ENCODE measurements at places on chromosomes 2 and 18. TPM values are rescaled to one million over a fixed set of nuclear protein-coding genes. Genes with fewer than 3 reads are reported as not detected.

DNA sequence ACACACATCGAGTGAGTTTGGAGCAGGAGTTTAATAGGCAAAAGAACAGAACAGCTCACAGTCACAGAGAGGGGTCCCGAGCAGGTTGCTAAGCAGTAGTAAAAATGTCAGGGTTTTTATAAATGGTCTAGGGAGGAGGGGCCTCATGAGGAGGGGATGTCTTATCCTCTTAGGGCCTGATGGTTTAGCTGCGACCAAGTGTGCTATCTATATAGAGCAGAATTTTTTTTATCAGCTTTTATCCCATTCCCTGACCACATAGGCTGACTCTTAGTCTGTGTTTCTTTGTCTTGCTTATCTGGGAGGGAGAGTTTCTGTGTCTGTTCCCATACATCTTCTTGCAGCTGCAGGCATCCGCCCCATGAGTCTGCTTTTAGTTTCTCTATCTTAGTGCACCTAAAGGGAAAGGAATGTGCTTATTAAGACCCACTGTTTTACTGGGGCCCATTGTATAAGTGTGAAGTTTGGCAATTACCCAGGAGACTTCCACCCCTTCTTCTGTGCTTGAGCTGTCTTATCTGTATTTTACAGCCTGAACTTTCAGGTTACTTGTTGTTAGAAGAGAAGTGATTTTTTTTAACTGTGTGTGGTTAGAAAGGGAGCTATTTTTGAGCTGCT lies 30.4 kb upstream of the GMCL1 start:
- peak overlapping the region; percentile 10 for H3K4me3 ChIP-seq
- H3K27me3 ChIP-seq, result no peaks in the 10 kb centered on the region
- peak; percentile 94 for DNase-seq
- H3K27ac ChIP-seq, result peak overlapping the region; percentile 93

- H3K27me3 ChIP-seq, result no peaks in the 10 kb centered on the region
- no peaks in the 10 kb centered on the region for H3K4me1 ChIP-seq
- no peak overlapping the region for H3K27ac ChIP-seq
- no peak for DNase-seq
- H3K36me3 ChIP-seq, result peaks cover 15% of the 10 kb centered on the region
These were observed 24.9 kb downstream of the HADHB start for GRCh38 chr2:26269571-26270158.

DNA sequence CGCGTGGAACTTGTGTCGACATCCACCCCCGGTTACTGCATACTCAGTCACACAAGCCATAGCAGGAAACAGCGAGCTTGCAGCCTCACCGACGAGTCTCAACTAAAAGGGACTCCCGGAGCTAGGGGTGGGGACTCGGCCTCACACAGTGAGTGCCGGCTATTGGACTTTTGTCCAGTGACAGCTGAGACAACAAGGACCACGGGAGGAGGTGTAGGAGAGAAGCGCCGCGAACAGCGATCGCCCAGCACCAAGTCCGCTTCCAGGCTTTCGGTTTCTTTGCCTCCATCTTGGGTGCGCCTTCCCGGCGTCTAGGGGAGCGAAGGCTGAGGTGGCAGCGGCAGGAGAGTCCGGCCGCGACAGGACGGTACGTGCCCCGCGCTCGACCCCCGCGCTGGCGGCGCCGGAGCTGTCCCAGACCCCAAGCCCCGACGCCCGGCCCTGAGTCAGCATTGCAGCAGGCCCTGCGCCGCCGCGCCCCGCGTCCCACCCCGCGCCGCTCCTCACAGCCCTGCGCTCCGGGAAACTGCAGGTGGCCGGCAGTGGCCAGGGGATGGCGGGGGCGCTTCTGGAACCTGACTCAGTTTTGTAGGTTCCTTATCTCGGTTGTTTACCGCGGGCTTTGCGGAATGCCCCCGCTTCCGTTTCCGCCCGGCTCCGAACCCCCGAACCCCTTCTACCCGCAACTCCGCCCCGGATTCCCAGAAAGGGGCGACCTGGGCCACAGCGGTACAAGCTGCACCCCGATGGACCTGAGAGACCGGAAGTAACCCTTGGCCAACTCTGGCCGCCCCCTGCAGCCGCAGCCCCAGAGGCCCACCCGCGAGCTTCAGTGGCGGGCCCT lies at the start of gene CFLAR:
TSS of gene CFLAR (plus strand) at position 50 of the 844 bp plus-strand sequence. CDS start 13,702 bp downstream, outside the sequence.
- no peaks in the 10 kb centered on the region for H3K36me3 ChIP-seq
- H3K4me3 ChIP-seq, result peak within 1 kb of the TSS; percentile 83
- peak within 1 kb of the TSS; percentile 92 for H3K27ac ChIP-seq

DNA sequence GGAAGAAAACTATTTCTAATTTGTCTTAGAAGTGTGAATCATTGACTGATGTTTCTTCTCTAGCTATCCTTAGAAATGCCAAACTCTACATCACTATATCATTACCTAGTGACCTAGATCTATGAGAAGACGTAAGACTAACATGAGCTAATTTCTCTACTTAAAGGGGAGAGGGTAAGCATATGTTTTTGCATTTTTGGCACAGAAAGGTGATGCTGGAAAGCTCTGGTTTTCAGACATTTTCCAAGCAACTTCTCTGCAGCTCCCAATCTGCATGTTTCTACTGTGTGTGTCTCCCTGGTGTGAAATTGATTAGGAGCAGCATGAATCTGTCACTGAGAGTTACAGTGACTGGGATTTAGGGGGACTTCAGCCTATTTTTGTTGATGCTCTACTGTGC lies 235.2 kb upstream of the LINC00305 start:
- DNase-seq, result no peak
- H3K27ac ChIP-seq, result no peak overlapping the region
- no peaks in the 10 kb centered on the region for H3K4me1 ChIP-seq
- H3K27me3 ChIP-seq, result no peaks in the 10 kb centered on the region
- H3K4me3 ChIP-seq, result no peak overlapping the region
- no peaks in the 10 kb centered on the region for H3K36me3 ChIP-seq

GRCh38 chr2:54770676-54771075 lies 47.2 kb downstream of the EML6 start:
- H3K4me3 ChIP-seq, result no peak overlapping the region
- H3K27me3 ChIP-seq, result no peaks in the 10 kb centered on the region
- no peaks in the 10 kb centered on the region for H3K36me3 ChIP-seq
- no peak overlapping the region for H3K27ac ChIP-seq

DNA sequence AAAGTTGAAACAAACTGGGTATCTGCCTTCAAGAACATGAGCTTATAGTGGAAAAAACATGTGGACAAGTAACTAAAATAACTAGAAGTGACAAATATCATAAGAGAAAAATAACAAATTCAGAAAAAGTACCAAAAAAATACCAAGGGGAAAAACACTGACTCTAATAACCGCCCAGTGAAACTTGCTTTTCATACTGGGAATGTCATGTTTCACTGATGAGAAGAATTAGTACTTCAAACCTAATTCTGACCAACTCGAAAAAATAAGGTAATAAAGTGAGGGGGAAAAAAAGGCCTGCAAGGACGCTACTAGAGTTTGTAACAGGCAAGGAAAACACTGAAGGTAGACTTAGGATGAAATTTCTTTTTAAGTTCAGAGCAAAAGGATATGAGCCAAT lies 83.6 kb downstream of the RTTN start:
- H3K36me3 ChIP-seq, result peaks cover 2% of the 10 kb centered on the region
- H3K4me1 ChIP-seq, result no peaks in the 10 kb centered on the region
- H3K27ac ChIP-seq, result no peak overlapping the region
- H3K4me3 ChIP-seq, result no peak overlapping the region
- no peaks in the 10 kb centered on the region for H3K27me3 ChIP-seq
- no peak for DNase-seq

- no peak overlapping the region for H3K27ac ChIP-seq
- H3K27me3 ChIP-seq, result peaks cover 25% of the 10 kb centered on the region
- DNase-seq, result no peak
- no peak overlapping the region for H3K4me3 ChIP-seq
- H3K36me3 ChIP-seq, result no peaks in the 10 kb centered on the region
These were observed 73.1 kb downstream of the INHBB start for GRCh38 chr2:120419073-120419472.

GRCh38 chr2:46923041-46923528 lies 7.5 kb upstream of the MCFD2 start:
- H3K36me3 ChIP-seq, result no peaks in the 10 kb centered on the region
- no peak for DNase-seq
- H3K4me3 ChIP-seq, result no peak overlapping the region
- no peaks in the 10 kb centered on the region for H3K27me3 ChIP-seq
- peaks cover 12% of the 10 kb centered on the region for H3K4me1 ChIP-seq
- H3K27ac ChIP-seq, result peak overlapping the region; percentile 8

DNA sequence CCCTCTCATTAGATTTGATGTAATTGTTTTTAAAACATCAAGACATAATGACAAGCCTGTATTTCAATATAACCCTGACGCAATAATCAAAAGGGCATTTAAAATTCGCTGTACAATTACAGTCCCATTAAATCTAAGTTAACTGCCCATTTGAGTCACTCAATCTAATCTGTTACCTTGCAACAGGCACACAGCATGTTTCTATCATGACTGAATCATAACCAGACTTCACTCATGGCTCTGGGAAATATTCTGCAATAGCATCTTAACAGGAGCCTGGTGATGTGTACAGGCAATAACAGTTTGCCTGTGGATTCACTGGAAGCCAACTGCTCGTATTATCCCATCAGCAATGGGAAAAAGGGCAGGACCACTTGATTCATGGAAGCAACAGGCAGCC lies 142.3 kb upstream of the NCKAP5 start:
- H3K4me3 ChIP-seq, result no peak overlapping the region
- H3K36me3 ChIP-seq, result no peaks in the 10 kb centered on the region
- DNase-seq, result no peak
- no peaks in the 10 kb centered on the region for H3K27me3 ChIP-seq
- no peak overlapping the region for H3K27ac ChIP-seq

DNA sequence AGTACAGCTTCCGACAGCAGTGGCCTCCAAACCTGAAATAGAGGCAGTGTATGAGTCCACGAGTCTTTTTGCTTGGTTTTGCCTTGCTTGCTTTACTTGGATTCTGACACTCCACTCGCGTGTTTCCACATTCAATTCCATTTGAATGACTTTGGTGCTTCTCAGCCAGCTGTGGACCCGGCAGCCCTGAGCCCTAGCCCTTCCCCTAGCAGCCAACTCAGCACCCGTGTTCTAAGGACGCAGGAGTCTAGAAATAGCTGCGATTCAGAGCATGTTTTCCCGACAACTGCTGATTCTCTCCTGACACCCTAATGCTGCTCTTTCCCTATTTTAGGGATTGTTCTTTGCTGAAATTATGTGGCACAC lies 20.6 kb downstream of the LRRFIP1 start:
- no peaks in the 10 kb centered on the region for H3K4me1 ChIP-seq
- no peaks in the 10 kb centered on the region for H3K27me3 ChIP-seq
- H3K27ac ChIP-seq, result no peak overlapping the region
- no peak overlapping the region for H3K4me3 ChIP-seq
- DNase-seq, result no peak

- H3K27ac ChIP-seq, result peak overlapping the region; percentile 13
- no peak for DNase-seq
- no peaks in the 10 kb centered on the region for H3K27me3 ChIP-seq
- no peak overlapping the region for H3K4me3 ChIP-seq
These were observed 181.5 kb downstream of the TCF4 start for GRCh38 chr18:55406451-55406991.

DNA sequence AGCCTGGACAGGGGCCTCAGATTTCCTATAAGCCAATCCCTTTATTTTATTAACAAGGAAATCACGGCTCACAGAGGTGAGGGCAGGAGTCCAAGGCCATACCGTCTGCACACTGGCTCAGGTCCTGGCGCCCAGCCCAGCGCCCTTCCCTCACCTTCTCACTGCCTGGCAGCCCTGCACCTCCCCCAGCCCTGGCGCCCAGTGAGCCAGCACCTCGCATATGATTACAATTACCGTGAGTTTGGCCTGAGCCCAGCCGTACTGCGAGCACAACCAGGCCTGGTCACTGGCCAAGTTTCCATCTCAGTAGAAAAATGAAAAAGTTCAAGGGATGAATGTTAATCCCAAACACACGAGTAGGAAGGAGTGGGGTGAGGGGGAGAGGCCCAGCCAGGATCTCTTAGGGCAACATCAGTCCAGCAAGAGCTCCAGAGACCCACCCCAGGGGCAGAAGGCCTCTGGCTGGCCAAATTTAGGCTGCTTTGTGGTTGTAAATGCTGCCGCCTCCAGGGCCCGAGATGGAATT lies 68.4 kb downstream of the MCFD2 start:
- DNase-seq, result peak; percentile 87
- H3K4me1 ChIP-seq, result peaks cover 49% of the 10 kb centered on the region
- H3K27ac ChIP-seq, result peak overlapping the region; percentile 74
- no peaks in the 10 kb centered on the region for H3K36me3 ChIP-seq

- H3K4me3 ChIP-seq, result no peak overlapping the region
- no peaks in the 10 kb centered on the region for H3K36me3 ChIP-seq
- H3K4me1 ChIP-seq, result no peaks in the 10 kb centered on the region
- no peak overlapping the region for H3K27ac ChIP-seq
These were observed 146.4 kb downstream of the TANC1 start for GRCh38 chr2:159114835-159115234.

- DNase-seq, result no peak
- H3K4me3 ChIP-seq, result no peak overlapping the region
- H3K27ac ChIP-seq, result no peak overlapping the region
- no peaks in the 10 kb centered on the region for H3K36me3 ChIP-seq
- H3K27me3 ChIP-seq, result no peaks in the 10 kb centered on the region
These were observed 50.6 kb downstream of the TTC32 start for GRCh38 chr2:19851116-19851695.

DNA sequence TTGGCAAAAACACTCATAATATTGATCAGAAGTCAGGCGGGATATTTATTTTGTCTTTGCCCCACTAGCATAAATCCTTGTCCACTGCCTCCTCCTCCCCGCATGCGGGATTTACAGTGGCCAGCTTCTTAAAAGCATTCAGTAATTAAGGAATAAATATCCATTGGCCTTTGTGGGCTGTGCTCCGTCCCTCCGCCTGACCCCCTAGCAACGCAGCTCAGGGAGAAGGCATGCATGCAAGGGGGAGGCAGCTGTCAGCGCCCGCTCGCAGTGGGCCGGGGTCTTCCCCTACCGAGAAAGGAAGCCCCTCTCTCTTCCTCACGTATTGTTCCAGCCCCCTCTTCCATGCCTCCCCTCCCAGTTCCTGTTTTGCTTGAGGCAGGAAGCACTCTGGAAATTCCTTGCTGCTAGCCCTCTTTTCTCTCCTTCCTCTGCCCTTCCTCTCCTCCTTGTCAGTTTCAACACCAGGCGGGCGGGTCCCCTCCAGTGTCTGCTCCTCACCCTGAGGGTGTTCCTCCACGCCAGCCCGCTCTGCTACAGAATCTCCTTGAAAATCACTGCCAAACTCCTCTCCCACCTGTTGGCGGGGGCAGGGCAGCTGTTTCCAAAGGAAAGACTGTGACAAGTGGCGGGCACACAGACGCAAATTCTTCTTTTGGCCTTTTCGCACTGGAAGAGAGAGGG lies 60.1 kb downstream of the GBX2 start:
- peaks cover 4% of the 10 kb centered on the region for H3K36me3 ChIP-seq
- no peak for DNase-seq
- H3K4me3 ChIP-seq, result no peak overlapping the region
- no peaks in the 10 kb centered on the region for H3K27me3 ChIP-seq
- no peak overlapping the region for H3K27ac ChIP-seq
- H3K4me1 ChIP-seq, result no peaks in the 10 kb centered on the region

The ASB3 gene
- polyA plus RNA-seq, result 11.7 TPM

The RAB6D gene
- polyA plus RNA-seq, result 0.46 TPM

The METTL4 gene
- polyA plus RNA-seq, result 13.3 TPM

The SCN1A gene
- 0.21 TPM for polyA plus RNA-seq

The GPR45 gene
- 0.09 TPM for polyA plus RNA-seq

The HAAO gene
- 47.9 TPM for polyA plus RNA-seq

The TCF23 gene
- 0.10 TPM for polyA plus RNA-seq

The KCNK3 gene
- 3.3 TPM for polyA plus RNA-seq

The PTPRN gene
- polyA plus RNA-seq, result 9.2 TPM

The LYG2 gene
- polyA plus RNA-seq, result 0.16 TPM
